ENCODE measurements at places on chromosomes 1 and 21. TPM values are rescaled to one million over a fixed set of nuclear protein-coding genes. Genes with fewer than 3 reads are reported as not detected.

DCDC2B gene
- not detected for total RNA-seq

RAB25 gene
- not detected for total RNA-seq

TRNAU1AP gene
- total RNA-seq: 25.0 TPM

ARHGAP30 gene
- not detected for total RNA-seq

AVPR1B gene
- not detected for total RNA-seq

TFF3 gene
- not detected for total RNA-seq

PRDX1 gene
- total RNA-seq: 361 TPM

HRNR gene
- not detected for total RNA-seq

EPHA10 gene
- total RNA-seq: under 0.01 TPM

LRRC39 gene
- total RNA-seq: not detected

RCSD1 gene
- 0.64 TPM for total RNA-seq

NFYC gene
- total RNA-seq: 19.0 TPM

CITED4 gene
- 1.7 TPM for total RNA-seq

PCBP3 gene
- total RNA-seq: 1.3 TPM
